NCI-H446 treated with DMSO at 0.1 percent for 48 hours (cell line): ENCODE measurements at places on chromosomes 2 and 18.

DNA sequence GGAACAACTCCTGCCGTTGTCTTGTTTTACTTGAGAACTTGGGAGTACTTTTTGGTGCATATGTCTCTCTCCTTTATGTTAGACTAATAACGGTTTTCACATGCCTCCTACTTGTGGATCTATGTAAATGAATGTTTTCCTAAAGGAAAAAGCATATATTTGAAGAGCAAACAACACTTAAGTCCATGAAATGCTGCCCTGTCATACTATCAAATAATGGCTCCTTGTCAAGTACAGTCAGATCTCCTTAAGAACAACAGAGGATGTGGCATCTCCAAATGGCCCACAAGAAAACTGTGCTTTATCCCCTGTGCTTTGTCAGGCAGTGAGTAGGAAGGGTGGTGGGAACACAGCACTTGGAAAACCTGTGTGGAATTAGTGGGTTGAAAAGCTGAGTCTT is 198.2 kb downstream of the PTGR3 start:
- DNase-seq, result no peak

DNA sequence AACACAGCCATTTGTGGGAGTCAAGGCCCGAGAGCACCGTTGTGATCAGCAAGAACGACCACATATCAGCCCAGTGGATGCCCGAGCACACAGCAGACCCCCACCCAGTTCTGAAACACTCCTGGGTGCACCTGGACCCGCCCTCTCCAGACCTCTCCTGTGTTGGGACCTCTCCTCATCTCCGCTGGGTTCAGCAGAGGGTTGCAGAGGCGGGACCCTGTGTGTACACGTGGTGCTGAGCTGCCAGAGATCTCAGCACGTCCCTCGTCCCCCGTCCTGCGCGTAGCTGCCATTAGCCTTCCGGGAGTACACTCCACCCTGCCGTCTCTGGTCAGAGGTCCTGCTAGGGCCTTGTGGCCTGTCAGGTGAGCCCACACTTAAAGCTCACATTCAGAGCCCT is 51.7 kb downstream of the ADI1 start:
- no peak for DNase-seq

DNA sequence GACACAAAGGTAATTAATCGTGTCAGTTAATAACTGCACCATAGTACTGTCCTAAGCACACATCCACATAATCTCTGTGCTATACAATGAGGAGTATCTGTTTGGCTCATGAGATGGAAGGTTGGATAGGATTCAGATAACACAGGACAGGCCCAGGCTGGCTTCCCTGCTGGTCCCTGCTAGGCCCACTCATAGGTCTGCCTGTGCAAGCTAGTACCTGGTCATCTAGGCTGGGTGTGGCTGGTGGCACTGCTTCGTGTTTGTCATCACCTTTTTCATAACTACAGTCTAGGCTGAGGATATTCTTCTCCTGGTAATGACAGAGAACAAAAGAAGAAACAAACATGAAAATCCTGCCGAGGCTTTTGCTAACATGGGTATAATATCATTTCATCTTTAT is 392.8 kb downstream of the TRIB2 start:
- no peak for DNase-seq

GRCh38 chr2:106314444-106314843 is 120.3 kb upstream of the UXS1 start:
- no peak for DNase-seq

GRCh38 chr2:181789827-181790448 is 101.6 kb upstream of the ITPRID2 start:
- DNase-seq, result no peak

DNA sequence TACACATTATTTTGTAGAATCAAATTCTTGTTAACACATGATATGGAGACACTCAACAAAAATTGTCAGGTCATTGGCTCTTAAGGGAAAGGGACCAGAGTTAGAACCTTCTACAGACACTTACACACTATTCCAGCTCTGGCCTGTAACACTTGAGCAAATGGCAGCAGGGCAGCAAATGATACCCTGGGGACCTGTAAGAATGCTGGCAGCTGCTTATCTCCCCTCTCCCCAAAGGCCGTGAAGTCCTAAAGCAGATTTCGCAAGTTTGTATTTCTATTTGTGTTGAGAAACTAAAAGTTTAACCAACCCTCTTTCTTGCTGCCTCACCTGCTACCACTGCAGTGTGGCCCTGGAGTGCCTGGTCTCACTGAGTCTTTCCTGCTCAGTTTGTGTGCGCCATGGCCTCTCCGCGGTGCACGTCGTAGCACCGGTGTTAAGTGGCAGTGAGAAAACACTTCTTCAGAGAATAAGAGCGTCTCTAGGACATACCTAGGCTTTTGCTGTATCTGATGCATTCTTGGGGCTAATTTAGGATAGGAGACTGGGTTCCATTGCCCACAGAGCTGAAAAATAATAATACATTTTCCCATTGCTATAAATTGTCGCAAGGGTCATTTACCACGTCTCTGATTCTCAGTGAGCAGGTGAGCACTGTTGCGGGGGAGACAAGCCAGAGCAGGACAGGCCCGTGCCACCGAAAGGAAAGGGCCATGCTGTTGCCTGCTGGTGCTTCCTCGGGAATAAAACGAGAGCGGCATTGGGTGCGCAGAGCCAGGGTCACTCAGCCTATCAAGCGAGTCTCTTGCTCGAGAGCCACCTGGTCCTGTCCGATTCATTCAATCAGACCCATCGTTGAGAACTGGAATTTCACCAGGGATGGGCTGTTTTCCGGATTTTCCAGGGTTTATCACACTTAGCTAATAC is 204.9 kb downstream of the PTGR3 start:
- no peak for DNase-seq

- no peak for DNase-seq
These were observed 7.5 kb downstream of the REL start for GRCh38 chr2:60888853-60889252.

DNA sequence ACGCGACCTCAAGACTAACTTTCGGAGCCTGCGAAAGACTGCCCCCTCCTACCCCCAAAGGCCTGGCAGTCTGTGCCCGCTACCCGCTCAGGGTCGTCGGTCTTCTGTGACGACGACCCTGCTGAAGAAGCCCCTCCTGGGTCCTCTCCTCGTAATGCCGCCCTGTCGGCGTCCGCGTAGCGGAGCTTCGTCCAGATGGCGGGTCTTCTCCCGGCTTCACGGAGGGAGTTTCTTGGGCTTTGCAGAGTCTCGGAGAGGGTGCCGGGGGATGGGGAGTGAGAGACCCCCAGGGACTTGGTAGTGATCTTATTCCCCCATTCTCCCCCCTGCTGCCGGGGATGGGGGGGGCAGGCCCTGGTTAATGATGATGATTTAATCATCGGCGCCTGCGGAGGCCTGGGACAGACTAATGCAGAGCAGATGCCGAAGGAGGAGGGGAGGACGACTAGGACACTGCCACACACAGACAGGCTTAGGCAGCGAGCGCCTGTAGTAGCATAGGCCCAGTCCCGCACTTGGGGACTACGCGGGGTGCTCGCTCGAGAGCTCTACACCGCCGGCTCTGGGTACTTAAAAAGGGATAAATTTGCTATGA is 528 bp upstream of the PCGF1 start:
- peak; percentile 16 for DNase-seq

GRCh38 chr2:5322396-5322795 is 369.8 kb upstream of the SOX11 start:
- no peak for DNase-seq

DNA sequence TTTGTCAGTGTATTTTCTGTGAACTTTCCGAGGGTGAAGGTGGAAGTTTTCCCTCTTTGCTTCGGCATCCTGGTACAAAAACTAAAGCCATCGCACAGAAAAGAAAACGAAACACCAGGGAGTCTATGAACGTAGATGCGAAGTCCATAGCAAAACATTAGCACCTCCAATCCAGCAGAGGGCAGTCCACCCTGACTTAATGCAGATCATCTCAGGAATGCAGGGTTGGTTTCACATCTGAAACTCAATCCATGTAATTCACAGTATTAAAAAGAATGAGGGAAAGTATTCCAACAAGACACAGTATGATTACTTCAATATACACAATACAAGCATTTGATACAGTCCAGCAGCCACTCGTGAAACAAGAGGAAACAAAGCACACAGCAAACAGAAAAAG is 70.8 kb downstream of the RTP5 start:
- DNase-seq, result no peak

DNA sequence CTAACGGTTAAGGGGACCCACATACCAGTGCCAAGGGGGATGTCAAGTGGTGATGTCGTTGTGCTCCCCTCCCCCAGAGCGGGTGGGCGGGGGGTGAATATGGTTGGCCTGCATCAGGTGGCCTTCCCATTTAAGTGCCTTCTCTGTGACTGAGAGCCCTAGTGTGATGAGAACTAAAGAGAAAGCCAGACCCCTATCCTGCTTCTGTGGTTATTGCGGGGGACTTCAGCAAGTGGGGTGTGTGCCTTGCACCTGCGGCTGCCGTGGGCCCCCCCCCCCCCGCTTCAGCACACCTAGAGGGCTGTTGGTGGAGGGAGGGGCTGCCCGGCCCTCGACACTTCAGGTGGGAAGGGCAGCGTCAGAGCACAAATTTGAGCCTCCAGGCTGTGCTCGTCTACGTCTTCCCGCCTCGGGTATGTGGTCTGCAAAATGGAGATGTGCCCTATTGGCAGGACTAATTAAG is 6.1 kb downstream of the CTDSP1 start:
- DNase-seq, result no peak

- peak; percentile 27 for DNase-seq
These were observed 384.3 kb upstream of the SYT4 start for GRCh38 chr18:43661570-43661969.

DNA sequence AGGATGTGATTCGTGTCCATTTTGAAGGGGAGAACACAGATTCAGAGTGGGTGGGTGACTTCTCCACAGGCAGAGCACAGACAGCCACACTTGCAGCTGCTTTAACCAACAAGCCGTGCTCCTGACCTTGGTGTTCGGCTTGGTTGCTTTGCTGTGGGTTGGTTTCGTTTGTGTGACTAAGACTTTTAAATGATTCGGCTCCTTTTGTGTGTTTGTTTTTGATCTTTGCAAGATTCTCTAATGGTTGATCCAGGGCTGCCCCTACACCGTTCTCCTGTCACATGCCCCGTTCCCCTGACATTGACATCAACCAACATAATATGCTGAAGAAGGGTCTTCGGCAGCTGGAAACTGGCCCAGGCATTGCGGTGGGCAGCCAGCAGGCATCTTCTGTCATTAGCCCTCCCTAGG is 95.9 kb upstream of the MBOAT2 start:
- DNase-seq, result no peak

GRCh38 chr2:773256-774160 is 96.3 kb upstream of the TMEM18 start:
- no peak for DNase-seq

DNA sequence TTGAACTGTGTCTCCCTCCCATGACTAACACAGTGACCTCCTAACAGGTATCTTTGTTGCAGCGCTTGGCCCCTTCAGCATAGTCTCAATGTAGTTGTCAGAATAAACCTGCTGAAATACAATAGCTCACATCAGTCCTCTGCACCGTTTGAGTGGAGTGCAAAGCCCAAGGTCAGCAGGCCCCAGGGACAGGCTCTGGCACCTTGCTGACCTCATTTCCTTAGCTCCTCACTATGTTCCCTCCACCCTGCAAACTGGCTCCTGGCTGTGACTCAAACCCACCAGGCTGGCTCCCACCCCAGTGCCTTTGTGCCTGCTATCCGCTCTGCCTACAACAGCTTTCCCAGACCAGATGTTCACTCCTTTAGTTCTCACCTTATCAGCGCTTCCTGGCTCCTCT is 146.7 kb downstream of the LRATD1 start:
- DNase-seq, result no peak

DNA sequence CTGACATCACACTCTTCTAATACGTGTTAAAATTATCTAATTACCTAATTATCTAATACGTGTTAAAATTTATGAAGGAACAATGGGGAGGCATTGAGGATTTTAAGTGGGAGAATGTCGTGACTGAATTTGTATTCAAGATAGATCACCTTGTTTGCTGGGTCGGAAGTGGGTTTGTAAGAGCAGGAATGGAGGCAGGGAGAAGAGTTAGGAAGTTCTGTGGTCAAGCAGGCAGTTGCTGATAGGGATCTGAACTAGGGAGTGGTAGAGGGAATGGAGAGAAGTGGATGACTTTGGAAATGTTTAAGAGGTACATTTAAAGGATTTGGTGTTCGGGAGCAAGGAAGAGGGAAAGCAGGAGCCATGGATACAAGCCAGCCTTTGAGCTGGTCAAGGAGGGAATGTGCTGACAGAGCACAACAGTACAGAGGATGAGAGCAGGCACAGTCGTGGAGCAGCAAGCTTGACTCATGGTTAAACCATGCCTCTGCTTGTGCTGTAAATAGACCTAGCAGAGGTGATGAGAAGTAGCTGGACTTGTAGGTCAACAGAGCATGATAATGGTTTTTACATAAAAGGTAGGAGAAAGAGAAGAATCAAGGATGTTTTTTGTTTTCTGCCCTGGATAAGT is 16.2 kb downstream of the IL18RAP start:
- no peak for DNase-seq

DNA sequence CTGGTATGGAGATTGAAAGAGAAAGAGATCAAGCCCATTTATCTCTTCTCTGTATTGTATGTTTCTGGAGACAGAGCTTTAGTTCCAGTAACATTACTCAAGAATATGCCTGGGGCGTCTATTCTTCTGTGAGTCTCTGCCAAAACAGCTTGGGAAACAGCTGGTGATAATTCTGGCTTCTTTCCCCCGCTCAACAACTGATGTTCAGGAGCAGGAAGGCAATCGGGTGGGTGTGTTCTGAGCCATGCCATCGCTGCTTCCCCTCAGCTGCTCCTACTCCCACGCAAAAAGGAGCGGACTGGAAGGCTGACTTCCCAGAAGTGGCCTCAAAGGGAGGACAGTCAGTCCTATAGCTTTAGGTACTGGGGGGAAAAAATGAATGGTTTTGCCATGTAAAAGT is 695.1 kb downstream of the PLCL1 start:
- no peak for DNase-seq

DNA sequence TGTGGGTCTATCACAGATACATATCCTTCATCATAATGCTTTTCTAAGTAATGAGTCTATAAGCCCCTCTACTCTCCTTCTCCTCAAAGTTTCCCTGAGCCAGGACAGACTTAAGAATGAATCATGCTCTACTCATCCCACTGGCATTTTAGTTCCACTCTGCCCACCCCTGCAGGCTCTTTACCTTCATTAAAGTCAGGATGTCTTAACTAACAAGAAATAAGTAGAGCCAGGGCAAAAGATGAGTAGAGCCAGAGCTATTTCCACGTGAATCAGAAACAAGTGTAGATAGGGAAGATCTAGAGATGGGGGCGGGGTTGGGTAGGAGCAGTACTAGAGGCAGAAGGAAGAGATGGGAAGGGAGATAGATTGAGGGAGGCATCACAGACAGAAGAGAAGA is 790.5 kb downstream of the RNF144A start:
- no peak for DNase-seq

GRCh38 chr18:35497027-35497369 is 762 bp downstream of the INO80C start:
- DNase-seq, result no peak

GRCh38 chr2:175973373-175973772 is 28.7 kb downstream of the LNPK start:
- no peak for DNase-seq
